MCF 10A (cell line): ENCODE measurements at places on chromosomes 6 and 20. TPM values are rescaled to one million over a fixed set of nuclear protein-coding genes. Genes with fewer than 3 reads are reported as not detected.

Gene CST5
- not detected in 2 replicates for total RNA-seq

Gene NOTCH4
- not detected in 2 replicates for total RNA-seq

Gene OPRM1
- total RNA-seq, result not detected in 2 replicates

Gene SLC22A2
- total RNA-seq, result not detected in 2 replicates

Gene MAP3K4
- total RNA-seq, result 30.9 and 38.7 TPM in 2 replicates

Gene CD93
- not detected in 2 replicates for total RNA-seq

Gene EGFL8
- total RNA-seq, result 3.1 and 6.7 TPM in 2 replicates

Gene VEGFA
- 265 and 366 TPM in 2 replicates for total RNA-seq

GRCh38 chr6:125250511-125250910, 51.3 kb downstream of the HDDC2 start:
- DNase-seq, result no peak
- H3K27me3 ChIP-seq, result no peaks in the 10 kb centered on the region
- H3K4me1 ChIP-seq, result peaks cover 36% of the 10 kb centered on the region
- no peak overlapping the region for H3K27ac ChIP-seq
- H3K36me3 ChIP-seq, result peaks cover 17% of the 10 kb centered on the region

DNA sequence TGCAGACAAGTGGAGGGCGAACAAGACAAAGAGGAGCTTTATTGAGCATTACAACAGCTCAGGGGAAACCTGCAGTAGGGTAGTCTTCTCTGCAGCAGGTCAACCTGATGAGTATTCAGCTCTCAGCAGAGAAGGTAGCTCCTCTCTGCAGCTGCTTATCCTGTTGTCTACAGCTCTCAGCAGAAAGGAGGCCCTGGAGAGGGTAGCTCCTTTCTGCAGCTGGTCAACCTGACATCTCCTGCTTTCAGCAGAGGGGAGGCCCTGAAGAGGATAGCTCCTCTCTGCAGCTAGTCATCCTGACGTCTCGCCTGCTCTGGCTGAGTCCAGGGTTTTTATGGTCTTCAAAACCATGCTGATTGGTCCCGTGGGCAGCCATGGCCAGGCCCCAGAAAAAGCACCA, 113.6 kb downstream of the CD24 start:
- no peak overlapping the region for H3K4me3 ChIP-seq
- H3K27me3 ChIP-seq, result no peaks in the 10 kb centered on the region
- DNase-seq, result no peak
- H3K36me3 ChIP-seq, result no peaks in the 10 kb centered on the region

- no peaks in the 10 kb centered on the region for H3K4me1 ChIP-seq
- no peaks in the 10 kb centered on the region for H3K27me3 ChIP-seq
- DNase-seq, result no peak
- no peak overlapping the region for H3K4me3 ChIP-seq
- H3K36me3 ChIP-seq, result peaks cover 26% of the 10 kb centered on the region
These were observed 43.0 kb downstream of the DNAAF9 start for GRCh38 chr20:3364323-3365013.

GRCh38 chr6:131916847-131917246, 34.3 kb downstream of the CCN2 start:
- H3K27me3 ChIP-seq, result peaks cover 11% of the 10 kb centered on the region
- no peak overlapping the region for H3K27ac ChIP-seq
- H3K36me3 ChIP-seq, result no peaks in the 10 kb centered on the region
- H3K4me3 ChIP-seq, result no peak overlapping the region
- H3K4me1 ChIP-seq, result no peaks in the 10 kb centered on the region
- no peak for DNase-seq

DNA sequence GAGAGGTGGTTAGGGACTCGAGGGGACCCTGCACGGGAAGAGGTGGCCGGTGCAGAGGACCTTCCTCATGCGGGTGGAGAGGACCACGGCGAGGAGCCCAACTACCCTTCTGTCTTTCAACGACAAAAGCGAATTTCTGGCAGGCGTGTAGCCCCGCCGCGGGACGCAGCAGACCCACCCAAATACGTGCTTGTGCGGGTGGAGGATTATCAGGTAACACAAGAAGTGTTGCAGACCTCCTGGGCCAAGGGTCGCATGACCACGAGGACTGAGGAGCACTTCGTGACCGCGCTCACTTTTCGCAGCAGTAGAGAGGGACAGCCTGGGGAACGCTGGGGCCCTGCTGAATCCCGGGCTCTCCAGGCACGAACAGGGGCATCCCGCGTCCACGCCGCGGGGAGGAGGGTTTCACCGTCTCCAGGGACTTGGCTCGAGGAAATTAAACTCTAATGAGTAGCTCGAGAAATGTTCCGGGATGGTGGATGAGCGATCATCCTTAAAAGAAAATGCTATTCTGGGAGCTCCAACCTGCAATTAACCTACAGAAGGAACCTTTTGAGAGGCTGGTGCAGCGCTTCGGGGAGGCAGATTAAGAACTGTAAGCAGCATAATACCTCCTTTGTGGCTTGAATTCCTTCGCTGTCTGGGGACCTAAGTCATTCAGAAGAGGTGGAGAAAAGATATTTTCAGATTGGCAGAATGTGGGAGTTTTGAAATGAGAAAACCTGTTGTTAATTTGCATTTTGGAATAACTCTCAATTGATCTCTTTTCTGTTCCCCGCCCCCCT, 804 bp downstream of the C6orf141 start:
- H3K36me3 ChIP-seq, result peaks cover 17% of the 10 kb centered on the region
- peak overlapping the region; percentile 77 for H3K27ac ChIP-seq
- peaks cover 27% of the 10 kb centered on the region for H3K4me1 ChIP-seq
- H3K27me3 ChIP-seq, result no peaks in the 10 kb centered on the region
- peak overlapping the region; percentile 90 for H3K4me3 ChIP-seq

- no peak for DNase-seq
- H3K4me3 ChIP-seq, result no peak overlapping the region
- peaks cover 15% of the 10 kb centered on the region for H3K27me3 ChIP-seq
- H3K36me3 ChIP-seq, result no peaks in the 10 kb centered on the region
- H3K4me1 ChIP-seq, result no peaks in the 10 kb centered on the region
These were observed 245.2 kb downstream of the CDH26 start for GRCh38 chr20:60203451-60203850.

GRCh38 chr6:72350296-72350881, 271.5 kb upstream of the KCNQ5 start:
- H3K27ac ChIP-seq, result no peak overlapping the region
- no peaks in the 10 kb centered on the region for H3K36me3 ChIP-seq
- no peaks in the 10 kb centered on the region for H3K4me1 ChIP-seq
- DNase-seq, result no peak
- no peak overlapping the region for H3K4me3 ChIP-seq
- peaks cover 45% of the 10 kb centered on the region for H3K27me3 ChIP-seq

DNA sequence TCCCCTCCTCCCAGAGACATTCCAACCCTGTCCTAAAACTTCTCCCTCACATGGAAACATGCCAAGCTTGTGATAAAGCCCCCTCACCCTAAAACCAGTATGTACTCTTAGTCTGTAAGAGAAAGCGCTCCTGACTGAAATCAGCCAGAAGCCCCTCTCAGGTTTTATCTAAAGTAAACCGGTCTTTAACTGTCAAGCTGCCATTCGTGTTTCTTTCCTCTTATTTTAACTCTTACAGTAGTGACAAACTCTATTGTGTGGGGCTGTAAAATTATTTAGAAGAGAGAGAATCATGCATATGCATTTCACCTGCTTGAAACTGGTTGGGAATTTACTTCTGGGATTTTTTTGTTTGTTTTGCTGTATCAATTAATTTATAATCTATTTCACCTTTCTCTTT, 62.7 kb downstream of the FARS2 start:
- H3K4me1 ChIP-seq, result no peaks in the 10 kb centered on the region
- no peak for DNase-seq
- H3K36me3 ChIP-seq, result no peaks in the 10 kb centered on the region
- H3K4me3 ChIP-seq, result no peak overlapping the region
- H3K27me3 ChIP-seq, result no peaks in the 10 kb centered on the region
- H3K27ac ChIP-seq, result no peak overlapping the region

DNA sequence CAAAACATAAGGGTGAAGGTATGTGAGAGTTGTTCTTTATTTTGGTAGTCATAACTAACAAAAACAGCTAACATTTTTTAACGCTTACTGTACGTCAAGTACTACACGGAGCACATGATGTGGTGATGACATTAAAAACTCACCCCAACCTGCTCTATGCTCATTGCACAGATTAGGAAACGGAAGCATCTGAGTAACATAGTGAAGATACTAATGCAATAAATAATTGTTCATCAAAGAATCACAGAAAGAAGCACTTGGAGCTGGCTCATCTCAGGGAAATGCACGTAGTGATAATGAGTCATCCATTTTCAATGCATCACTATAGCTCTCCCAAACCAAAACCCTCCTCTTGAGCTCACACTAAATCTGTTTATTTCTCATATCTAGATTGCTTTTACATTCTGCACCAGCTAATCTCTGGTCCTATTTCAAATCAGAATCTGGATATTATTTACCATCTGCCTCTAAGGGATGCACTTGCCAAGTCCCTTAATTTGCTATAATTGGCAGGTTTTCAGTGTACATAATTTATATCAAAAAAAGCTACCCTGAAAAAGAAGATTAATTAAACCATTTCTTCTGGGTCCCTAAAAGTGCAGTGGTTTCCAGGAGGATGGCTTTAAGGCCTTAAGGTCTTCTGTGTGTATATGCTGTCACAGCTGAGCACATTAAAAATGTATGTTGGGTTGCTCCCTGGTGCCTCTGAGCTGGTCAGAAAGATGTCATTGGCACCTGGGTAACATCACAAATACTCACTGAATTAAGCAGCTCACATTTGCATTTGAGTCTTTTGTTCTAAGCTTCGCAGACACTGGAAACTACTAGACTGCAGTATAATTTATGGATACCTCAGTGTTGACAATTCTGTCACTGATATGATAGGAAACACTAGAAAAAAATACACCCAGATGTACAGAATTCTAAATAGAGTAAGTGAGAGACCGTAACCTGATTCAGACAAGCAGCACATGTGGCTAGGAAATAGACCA, 677.4 kb upstream of the CITED2 start:
- peak; percentile 79 for DNase-seq
- peaks cover 22% of the 10 kb centered on the region for H3K4me1 ChIP-seq
- no peaks in the 10 kb centered on the region for H3K27me3 ChIP-seq
- no peak overlapping the region for H3K4me3 ChIP-seq

DNA sequence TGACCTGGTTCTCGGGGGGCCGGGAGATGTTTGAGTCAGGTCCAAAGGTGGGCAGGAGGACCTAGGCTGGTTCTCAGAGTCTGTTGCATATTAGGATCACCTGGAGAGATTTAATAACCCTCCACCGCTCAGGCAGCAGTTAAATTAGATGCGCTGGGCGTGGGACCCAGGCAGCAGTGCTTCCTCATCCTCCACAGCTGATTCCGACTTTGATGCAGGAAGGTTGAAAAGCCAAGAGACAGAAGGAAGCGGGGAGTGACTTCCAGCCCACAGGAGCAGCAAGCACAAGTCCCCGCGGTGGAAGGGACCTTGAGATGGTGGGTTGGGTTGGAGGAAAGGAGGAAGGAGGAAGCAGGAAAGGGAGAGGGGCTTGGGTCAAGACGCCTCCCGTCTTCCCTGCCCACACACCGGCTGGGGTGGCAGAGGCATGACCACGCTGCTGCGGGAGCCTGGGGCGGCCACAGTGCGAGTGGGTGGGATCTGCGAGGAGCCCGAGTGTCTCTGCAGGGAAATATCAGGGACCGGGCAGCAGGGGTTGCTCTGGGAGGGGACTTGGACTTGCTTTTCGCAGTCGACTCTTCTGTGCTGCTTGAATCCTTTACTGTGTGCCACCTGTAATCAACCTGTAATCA, 146.0 kb downstream of the PHACTR3 start:
- no peak overlapping the region for H3K4me3 ChIP-seq
- H3K4me1 ChIP-seq, result no peaks in the 10 kb centered on the region
- H3K36me3 ChIP-seq, result no peaks in the 10 kb centered on the region
- peaks cover 90% of the 10 kb centered on the region for H3K27me3 ChIP-seq

GRCh38 chr20:61331543-61331942, 79.5 kb downstream of the CDH4 start:
- DNase-seq, result no peak
- H3K36me3 ChIP-seq, result peaks cover 6% of the 10 kb centered on the region
- no peak overlapping the region for H3K4me3 ChIP-seq
- H3K27me3 ChIP-seq, result no peaks in the 10 kb centered on the region

GRCh38 chr20:32112841-32113240, 3.3 kb downstream of the TM9SF4 start:
- peak; percentile 60 for DNase-seq
- H3K4me3 ChIP-seq, result peak overlapping the region; percentile 1
- peaks cover 38% of the 10 kb centered on the region for H3K4me1 ChIP-seq
- H3K27ac ChIP-seq, result peak overlapping the region; percentile 9
- H3K36me3 ChIP-seq, result peaks cover 40% of the 10 kb centered on the region
- H3K27me3 ChIP-seq, result no peaks in the 10 kb centered on the region
